Camera-type eye (tissue), 1 donor: ENCODE measurements at places on chromosomes 2 and 18. TPM values are rescaled to one million over a fixed set of nuclear protein-coding genes. Genes with fewer than 3 reads are reported as not detected.

LIPG gene
- 20.2 TPM for total RNA-seq

FAM228A gene
- 1.6 TPM for total RNA-seq

CENPA gene
- total RNA-seq, result 2.4 TPM

OXER1 gene
- total RNA-seq, result 4.3 TPM

LIMS4 gene
- total RNA-seq, result not detected

REG3G gene
- not detected for total RNA-seq

KCNK3 gene
- 40.4 TPM for total RNA-seq

SLC5A7 gene
- total RNA-seq, result 1.1 TPM

DLX1 gene
- total RNA-seq, result 0.88 TPM

TGFA gene
- total RNA-seq, result 3.4 TPM

DCDC2C gene
- 1.6 TPM for total RNA-seq

ASTL gene
- 0.49 TPM for total RNA-seq

CYP26B1 gene
- 12.8 TPM for total RNA-seq

CRYGD gene
- total RNA-seq, result 823 TPM

SPC25 gene
- 13.1 TPM for total RNA-seq

SKOR2 gene
- 1.2 TPM for total RNA-seq

C2orf80 gene
- total RNA-seq, result not detected

SP5 gene
- 0.77 TPM for total RNA-seq
